ENCODE measurements at places on chromosomes 7 and 10.

GRCh38 chr10:62017491-62017870 is 116.0 kb downstream of the ARID5B start:
- no peak for DNase-seq

- DNase-seq, result no peak
Observed at GRCh38 chr7:92557808-92558362, 29.3 kb downstream of the RBM48 start.

DNA sequence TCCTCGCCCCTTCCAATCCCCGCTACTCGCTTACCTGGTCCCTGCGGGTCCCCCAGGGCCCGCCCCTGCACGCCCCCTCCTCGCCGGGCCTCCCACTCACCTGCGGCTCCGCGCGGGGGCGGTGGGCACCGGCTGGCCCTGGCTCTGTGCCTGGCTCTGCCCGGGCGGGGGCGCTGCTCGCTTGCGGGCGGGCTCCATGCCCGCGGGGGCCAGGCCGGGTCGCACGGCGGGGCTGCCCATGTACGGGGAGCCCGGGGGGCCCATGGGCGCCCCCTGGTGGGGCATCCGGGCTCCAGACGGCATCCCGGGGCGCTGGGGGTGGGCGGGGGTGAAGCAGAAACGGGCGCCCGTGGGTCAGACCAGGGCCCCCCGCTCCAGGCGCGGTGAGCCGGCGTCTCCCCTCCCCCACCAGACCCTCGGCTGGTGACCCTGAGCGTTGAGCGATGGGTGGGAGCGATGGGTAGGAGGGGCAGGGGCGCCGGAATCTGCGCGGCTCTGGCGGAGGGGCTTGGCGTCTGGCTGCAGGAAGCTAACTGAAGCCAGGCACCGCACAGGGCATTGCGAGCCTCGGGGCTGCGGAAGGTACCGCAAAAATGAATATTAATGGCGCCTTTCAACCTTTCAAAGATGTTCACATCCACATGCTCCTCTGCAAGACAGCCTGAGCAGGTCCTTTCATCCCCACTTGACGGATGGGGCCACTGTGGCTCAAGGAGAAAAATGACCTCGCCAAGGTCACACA is 3.0 kb downstream of the SMARCD3 start:
- peak; percentile 74 for DNase-seq

- no peak for DNase-seq
Observed at GRCh38 chr10:62479523-62479922, 105.4 kb downstream of the ZNF365 start.

DNA sequence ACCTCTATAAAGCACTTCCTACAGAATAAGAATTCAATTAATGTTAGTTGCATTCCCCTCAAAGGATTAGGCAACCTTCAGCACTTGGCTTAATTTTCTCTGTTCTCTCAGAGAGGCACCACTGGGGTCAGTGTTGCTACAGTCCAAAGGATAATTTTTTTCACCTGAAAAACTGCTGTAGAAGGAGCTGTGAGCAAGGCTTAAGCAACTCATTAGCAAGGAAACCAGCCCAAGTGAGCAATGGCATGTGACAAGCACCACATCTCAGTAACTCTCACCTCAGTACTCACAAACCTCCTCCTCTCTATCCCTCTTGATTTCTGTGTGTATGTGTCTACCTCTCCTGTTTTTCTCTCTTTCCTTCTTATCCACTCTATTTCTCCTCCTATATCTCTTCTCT is 55.9 kb downstream of the DGKI start:
- DNase-seq, result no peak

DNA sequence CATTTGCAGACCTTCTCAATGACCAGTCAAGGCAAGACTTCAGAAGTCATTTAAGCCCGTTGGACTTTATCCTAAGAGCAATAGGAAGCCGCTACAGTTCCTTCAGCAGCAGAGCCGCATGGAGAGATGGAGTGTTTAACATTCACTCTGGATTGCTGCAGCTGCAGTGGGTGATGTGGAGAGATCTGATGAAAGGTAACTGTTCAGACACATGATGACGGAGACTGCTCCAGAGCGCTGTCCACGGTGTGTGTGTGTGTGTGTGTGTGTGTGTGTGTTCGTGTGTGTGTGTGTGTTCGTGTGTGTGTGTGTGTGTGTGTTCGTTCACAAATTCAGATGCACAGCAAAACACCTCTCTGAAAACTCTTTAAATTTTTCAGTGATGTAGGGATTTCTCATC is 37.0 kb downstream of the SEC61G start:
- no peak for DNase-seq

GRCh38 chr7:39421251-39421650 is 145.0 kb upstream of the YAE1 start:
- no peak for DNase-seq

DNA sequence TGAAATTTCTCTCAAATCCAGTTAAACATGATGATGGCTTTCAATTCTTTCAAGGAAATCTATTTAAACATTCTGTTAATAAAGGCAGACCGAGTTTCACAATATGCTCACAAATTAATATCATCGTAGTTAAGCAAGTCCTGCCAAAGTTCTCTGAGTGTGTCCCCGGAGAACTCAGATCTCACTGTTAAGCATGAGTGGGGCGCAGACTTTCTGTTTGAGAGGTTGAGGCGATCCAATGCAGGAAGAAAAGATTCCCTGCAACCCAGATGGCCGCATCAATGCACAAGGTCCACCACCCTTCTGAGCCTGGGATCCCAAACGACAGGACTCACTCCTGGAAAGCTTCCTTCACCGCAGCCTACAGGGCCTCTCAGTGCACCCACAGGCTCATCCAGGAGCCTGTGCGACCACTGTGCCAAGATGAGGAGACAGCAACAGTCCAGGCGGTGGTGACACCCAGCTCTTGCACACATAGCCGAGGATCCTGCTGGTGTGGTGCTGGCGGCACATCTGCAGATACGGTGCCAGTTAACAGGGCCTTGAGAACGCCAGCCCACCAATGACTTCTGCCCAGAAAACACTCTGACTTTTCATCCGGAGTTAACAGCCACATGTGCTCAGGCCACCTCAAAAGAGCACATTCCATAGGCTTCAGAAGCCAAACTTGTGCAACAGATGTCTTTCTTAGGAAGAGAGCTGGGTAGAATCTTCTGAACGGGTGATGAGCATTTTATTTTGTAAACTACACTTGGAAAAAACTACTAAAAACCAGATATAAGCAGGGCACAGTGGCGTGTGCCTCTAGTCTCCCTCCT is 102.1 kb downstream of the ZRANB1 start:
- DNase-seq, result no peak

DNA sequence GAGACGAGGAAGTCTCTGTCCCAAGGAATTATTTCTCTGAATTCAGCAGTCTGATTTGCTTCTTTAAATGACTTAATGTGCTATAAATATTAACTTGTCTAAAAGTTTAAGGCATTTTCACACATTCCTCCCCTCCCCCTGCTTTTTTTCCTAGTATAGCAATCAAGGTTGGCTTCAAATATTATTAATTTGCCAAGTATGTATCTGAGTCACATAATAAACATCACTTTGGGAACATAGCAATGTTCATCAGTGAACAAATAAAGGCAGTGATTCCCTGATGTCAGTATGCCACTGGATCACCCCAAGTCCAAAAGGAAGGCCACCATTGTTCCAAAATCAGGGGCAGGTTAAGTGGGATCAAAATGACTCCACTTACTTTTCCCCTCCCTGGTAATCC is 40.5 kb downstream of the PDE6C start:
- no peak for DNase-seq

- no peak for DNase-seq
Observed at GRCh38 chr7:130887182-130887956, 153.4 kb upstream of the KLF14 start.

GRCh38 chr10:62373995-62374861 is at the start of gene ZNF365:
TSS of gene ZNF365 (plus strand) at chr10:62374369. CDS start at chr10:62376194, 1,825 bp downstream.
- DNase-seq, result peak; percentile 47

DNA sequence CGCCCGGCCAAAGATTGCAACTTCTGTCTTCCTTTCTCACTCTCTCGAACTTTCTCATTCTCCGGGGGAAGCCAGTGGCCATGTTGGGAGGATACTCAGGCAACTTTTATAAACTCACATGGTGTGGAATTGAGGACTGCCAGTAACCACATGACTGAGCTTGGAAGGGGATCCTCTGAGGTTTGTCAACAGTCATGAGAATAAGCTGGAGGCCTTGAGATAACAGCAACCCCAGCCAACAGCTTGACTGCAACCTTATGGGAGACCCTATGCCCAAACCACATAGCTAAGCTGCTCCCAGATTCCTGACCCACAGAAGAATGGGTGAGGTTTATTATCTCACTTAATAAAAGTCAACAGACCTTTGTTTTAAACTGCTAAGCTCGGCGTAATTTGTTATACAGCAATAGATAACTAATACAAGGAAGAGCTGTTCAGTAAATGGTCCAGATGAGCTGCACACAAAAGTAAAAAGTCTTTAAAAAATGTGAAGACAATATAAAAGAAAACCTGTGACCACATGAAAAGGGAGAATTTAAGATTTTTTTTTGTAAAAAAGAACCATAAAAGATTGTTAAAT is 9.6 kb downstream of the SYPL1 start:
- no peak for DNase-seq

DNA sequence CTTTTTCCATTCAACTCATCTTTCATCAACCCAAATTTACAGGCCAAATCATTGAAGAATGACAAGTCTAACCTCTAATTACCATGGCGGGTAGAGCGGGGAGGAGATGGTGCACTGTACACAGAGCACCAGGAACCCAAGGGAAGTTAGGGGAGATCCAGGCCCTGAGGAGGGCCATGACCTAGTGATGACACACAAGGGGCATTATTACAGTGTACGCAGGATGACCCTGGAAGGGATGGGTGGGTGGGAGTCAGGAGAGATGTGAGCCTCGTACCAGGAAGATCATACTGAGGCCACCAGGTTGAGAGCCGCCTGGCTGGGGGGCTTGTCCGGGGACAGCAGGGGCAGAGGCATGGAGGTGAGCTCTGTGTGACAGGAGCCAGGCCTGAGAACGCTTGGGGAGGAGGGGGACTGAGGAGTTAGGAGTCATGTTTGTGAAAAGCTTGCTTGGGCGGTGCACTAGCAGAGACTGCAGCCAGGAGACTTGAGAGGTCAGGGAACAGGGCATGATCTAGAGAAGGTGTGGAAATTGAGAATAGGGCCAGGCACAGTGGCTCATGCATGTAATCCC is 89.5 kb upstream of the CCNY start:
- no peak for DNase-seq

GRCh38 chr7:95553939-95554338 is 42.4 kb downstream of the PDK4 start:
- DNase-seq, result no peak

DNA sequence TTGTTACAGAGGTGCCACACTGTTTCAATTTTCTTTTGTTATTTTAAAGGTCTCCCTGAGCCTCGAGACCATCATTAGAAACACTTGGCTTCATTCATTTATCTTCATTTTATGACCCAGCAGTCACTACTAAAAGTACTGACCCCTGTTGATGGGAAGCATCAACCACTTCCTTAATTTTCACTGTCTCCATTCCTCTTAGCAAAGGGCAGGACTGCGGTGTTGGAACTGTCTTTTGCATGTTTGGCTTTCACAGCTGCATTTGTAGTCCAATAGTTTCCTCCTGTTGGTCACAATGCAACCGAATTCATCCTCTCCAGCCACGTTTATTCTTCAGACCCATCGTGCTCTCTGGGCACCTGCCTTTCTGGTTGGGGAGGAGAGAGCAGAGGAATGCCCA is 46.7 kb upstream of the PDZD8 start:
- no peak for DNase-seq

DNA sequence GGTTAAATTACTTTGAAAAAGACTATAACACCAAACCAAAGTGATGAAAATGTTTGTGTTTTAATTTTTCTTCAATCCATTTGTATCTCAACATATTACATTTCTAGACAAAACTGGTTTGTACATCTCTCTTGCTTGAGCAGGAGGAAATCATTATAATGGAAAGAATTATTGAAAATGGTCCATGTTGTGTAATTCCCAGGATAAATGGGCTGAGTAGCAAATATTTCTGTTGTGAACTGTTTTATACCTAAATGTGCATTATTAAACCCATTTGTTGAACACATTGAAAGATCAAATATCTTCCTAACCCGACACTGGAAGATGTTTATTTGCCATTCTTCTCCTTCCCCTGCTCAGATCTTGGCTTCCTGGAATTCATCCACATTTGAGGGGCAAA is 14.1 kb upstream of the CDK6 start:
- DNase-seq, result no peak

- DNase-seq, result no peak
Observed at GRCh38 chr7:128443831-128444600, 11.7 kb upstream of the HILPDA start.

DNA sequence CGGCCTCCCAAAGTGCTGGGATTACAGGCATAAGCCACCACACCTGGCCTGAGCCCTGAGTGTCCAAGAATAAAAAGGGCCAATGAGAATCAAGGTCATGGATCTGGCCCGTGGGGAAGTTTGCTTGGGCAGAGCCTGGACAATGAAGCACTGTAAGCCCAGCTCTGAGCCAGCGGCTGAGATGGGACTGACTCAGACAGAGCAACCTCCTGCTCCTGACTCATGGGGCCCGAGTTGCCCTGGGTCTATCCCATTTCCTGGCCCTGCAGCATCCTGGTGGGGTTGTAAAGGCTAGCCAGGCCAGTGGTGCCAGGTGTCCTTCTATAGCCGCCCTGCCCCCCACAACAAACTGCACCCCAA is 5.2 kb upstream of the MYH16 start:
- DNase-seq, result no peak

GRCh38 chr10:63711867-63712716 is 190.9 kb downstream of the REEP3 start:
- DNase-seq, result no peak

GRCh38 chr10:5064656-5065055 is 29.6 kb upstream of the AKR1C3 start:
- no peak for DNase-seq

DNA sequence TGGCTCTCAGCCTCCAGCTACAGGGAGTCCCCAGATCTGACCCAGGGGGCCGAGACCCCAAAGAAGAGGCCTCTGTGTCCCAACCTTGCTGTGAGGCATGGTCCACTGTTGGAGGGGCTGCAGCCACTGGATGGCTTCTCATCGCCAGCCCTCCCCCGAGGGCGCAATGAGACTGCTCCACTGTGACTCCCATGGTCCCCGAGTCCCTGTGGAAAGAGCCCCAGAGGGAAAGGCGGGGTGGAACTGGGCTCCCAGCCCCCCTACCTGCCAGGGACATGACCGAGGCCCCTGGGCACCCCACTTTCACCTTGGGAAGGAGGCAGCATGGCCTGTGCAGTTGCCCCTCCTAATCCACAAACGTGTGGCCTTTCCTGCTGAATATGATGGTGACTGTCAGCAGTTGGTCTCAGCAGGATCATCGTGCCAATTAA is 33.5 kb upstream of the RET start:
- DNase-seq, result no peak

DNA sequence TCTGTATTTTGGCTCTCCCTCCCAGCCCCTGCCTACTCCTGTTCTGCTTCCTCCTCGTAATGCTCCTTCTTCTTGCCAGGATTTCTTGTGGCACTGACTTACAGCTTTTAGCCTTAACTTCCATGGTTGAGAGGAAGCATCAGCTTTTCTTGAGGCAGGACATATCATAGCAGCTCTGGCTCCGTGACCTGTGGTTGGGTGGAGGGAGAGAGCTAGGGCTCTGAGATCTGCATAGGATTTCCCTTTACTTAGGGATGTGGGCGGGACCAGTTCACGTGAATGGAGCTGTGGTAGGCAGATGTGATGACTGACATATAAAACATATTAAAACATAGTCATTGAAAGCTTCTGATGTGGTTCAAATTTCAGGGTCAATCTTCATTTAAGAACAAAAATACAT is 10.6 kb upstream of the RAB11FIP2 start:
- DNase-seq, result no peak

- DNase-seq, result no peak
Observed at GRCh38 chr10:85538601-85539000, 828.0 kb downstream of the GRID1 start.

GRCh38 chr10:129972145-129972965 is 8.3 kb upstream of the EBF3 start:
- DNase-seq, result no peak
